Cardiac muscle cell (in vitro differentiated cells and primary cell): ENCODE measurements at places on chromosomes 11 and 22. TPM values are rescaled to one million over a fixed set of nuclear protein-coding genes. Genes with fewer than 3 reads are reported as not detected.
A peak's percentile ranks its signal among the peaks of the same experiment; 100 is the strongest.

DNA sequence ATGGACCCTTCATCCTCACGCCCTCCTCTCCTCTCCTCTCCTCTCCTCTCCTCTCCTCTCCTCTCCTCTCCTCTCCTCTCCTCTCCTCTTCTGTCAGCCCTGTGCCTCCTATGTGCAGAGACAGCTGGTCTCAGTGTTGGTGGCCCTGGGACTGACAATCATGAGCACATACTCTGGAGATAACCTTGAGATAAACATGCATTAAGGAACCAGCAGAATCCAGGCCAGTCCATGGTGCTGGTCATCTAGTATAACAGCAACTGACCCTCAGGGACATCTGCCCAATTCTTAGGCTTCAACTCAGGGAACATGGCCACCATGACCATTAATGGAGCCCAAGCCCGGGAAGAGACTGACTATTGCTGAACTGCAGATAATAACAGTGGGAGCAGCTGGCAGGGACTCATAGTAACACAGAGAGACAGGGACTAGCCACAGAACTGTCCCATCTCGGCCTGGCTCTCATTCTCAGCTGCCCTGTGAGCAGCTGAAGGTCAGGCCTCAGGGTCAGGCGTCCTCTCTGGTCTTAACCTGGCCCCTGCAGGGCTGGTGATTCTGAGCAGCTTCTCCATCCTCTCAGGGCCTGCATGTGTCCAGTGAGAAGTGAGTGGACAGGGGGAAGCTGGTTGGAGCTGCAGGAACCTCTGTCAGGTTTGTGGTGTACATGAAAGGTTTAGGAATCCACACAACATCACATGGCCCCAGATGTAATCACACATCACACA is 45.4 kb downstream of the GGTLC2 start:
- no peaks in the 10 kb centered on the region for H3K4me1 ChIP-seq
- no peak for DNase-seq
- no peak overlapping the region for H3K27ac ChIP-seq
- no peak overlapping the region for H3K4me3 ChIP-seq

DNA sequence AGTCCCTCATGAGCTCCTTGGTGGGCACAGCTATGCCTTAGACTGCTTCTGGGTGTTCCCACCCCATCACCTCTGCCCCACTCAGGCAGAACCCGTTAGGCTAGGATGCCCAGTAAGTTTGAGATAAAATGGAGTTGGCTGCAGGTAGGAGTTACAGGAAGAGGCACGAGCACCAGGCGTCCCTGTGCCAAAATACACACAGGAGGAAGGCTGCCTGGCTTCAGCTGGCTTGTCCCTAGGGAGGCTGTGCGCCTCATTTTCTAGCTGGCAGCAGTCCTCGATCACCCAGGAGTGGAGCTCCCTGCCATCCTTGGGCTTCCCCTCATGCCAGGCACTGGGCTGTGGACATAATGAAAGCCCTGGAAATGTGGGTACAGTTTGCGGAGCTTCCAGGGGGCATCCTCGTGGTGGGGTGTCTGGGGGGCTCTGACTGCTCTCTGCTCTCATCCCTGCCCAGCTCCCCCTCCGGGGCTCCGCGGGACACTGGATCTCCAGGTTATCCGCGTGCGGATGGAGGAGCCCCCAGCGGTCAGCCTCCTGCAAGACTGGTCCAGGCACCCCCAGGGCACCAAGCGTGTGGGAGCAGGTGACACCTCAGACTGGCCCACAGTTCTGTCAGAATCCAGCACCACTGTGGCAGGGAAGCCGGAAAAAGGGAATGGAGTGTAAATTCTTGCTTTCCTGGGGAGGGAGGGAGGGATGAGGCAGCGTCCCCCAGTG is 12.3 kb upstream of the MARK2 start:
- no peak overlapping the region for H3K27ac ChIP-seq
- no peak for DNase-seq
- H3K27me3 ChIP-seq, result no peaks in the 10 kb centered on the region
- H3K4me3 ChIP-seq, result no peak overlapping the region

- H3K4me3 ChIP-seq, result no peak overlapping the region
- peaks cover 12% of the 10 kb centered on the region for H3K4me1 ChIP-seq
- peak overlapping the region; percentile 73 for H3K27ac ChIP-seq
- no peaks in the 10 kb centered on the region for H3K36me3 ChIP-seq
- peak; percentile 95 for DNase-seq
These were observed 83.1 kb downstream of the PTPRJ start for GRCh38 chr11:48063424-48063978.

GRCh38 chr22:20083157-20083890 is 3.3 kb downstream of the DGCR8 start:
- no peak overlapping the region for H3K4me3 ChIP-seq
- peaks cover 26% of the 10 kb centered on the region for H3K36me3 ChIP-seq
- no peak overlapping the region for H3K27ac ChIP-seq
- H3K27me3 ChIP-seq, result no peaks in the 10 kb centered on the region
- no peak for DNase-seq

DNA sequence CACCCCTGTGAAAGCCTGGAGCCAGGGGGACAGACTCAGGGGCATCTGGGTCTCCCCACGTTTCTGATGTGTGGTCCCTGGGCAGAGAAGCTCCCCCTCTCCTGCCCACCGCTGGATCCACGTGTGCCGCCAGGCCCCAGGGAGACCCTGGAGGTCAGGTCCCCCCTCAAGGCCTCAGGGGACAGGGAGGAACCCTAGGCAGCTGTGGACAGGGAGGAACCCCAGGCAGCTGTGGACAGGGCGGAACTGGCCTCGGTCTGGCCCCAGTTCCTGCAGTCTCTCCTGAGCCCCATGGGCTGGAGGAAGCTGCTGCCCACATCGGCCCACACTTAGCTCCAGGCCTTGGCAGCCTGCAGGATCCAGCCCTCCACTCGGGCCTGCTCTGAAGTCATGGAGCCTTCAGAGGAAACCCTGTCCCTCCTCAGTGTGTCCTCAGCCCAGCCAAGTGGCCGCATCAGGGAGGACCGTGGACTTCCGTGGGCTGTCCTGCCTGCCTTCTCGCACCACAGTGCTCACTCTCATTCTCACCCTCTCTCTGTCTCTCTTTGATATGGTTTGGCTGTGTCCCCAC is 127.7 kb downstream of the BRD1 start:
- no peak overlapping the region for H3K27ac ChIP-seq
- no peaks in the 10 kb centered on the region for H3K36me3 ChIP-seq
- H3K27me3 ChIP-seq, result no peaks in the 10 kb centered on the region
- H3K4me3 ChIP-seq, result no peak overlapping the region

GRCh38 chr11:122306831-122307391 is 190.9 kb upstream of the BLID start:
- H3K4me3 ChIP-seq, result no peak overlapping the region
- H3K27me3 ChIP-seq, result no peaks in the 10 kb centered on the region
- DNase-seq, result no peak
- H3K27ac ChIP-seq, result no peak overlapping the region
- no peaks in the 10 kb centered on the region for H3K36me3 ChIP-seq

DNA sequence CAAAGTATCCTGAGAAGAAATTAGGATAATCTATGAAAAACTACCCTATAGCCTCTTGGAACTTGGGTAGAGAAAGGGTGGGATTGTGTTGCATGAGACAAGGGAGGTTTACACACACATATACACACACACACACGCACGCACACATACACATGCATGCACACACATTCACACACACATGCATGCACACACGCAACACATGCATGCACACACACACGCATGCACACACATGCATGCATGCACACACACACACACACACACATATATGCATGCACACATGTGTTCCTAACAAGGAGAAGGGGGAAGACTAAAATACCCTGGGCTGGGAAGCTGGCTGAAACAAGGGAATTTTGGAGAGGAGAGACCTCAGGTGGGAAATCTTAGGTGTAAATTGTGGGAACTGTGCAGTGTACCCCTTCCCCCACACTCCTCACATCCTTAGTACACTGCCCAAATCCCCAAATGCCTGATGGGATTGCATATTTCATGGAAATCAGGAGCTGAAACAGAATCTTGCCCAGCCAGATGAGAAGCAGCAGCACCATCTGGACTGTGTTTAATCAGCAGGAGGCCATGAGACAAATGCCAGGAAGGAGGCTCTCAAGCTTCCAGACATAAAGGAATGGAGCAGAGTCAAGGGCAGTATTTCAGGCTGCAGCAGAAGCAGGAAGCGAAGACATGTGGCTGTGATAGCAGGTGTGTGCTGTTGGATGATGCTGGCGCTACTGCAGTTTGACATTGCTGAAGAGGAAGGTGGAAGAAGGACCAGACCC is 14.6 kb upstream of the POLD3 start:
- no peak overlapping the region for H3K27ac ChIP-seq
- no peak overlapping the region for H3K4me3 ChIP-seq
- DNase-seq, result peak; percentile 21
- no peaks in the 10 kb centered on the region for H3K27me3 ChIP-seq
- peaks cover 3% of the 10 kb centered on the region for H3K4me1 ChIP-seq

DNA sequence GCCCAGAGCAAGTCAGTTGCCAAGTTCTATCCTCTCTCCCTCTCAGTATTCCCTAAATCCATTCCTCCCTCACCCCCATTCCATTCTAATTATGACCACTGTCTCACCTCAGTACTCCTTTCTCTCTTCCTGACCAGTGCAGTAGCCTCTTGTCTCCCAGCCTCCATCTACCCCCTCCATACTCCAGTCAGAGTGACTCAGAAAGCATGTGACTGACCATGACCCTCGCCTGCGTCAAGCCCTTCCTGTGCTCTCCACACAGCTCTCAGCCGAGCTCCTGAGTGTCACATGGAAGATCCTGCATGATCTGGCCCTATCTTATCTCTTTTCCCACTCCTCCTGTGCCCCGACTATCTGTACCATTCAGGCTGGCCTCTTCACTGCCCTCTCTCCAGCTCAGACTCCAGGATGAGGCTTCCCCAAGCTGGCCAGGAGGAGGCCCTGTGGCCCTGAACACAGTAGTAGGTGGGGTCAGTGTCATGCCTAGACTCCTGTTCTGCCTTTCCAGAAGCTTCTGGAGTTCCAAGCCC is 42.6 kb downstream of the NEU3 start:
- H3K27me3 ChIP-seq, result no peaks in the 10 kb centered on the region
- H3K36me3 ChIP-seq, result no peaks in the 10 kb centered on the region
- no peaks in the 10 kb centered on the region for H3K4me1 ChIP-seq
- no peak for DNase-seq
- no peak overlapping the region for H3K4me3 ChIP-seq

- peaks cover 6% of the 10 kb centered on the region for H3K4me1 ChIP-seq
- H3K27me3 ChIP-seq, result no peaks in the 10 kb centered on the region
- peak overlapping the region; percentile 84 for H3K4me3 ChIP-seq
- DNase-seq, result peak; percentile 27
- H3K36me3 ChIP-seq, result peaks cover 12% of the 10 kb centered on the region
These were observed 913 bp downstream of the ZNHIT2 start for GRCh38 chr11:65116370-65117205.

- DNase-seq, result no peak
- no peak overlapping the region for H3K27ac ChIP-seq
- no peaks in the 10 kb centered on the region for H3K27me3 ChIP-seq
- no peaks in the 10 kb centered on the region for H3K36me3 ChIP-seq
These were observed 16.2 kb downstream of the P2RY6 start for GRCh38 chr11:73288192-73288872.

- H3K36me3 ChIP-seq, result no peaks in the 10 kb centered on the region
- DNase-seq, result no peak
- H3K27ac ChIP-seq, result no peak overlapping the region
- no peaks in the 10 kb centered on the region for H3K4me1 ChIP-seq
- H3K27me3 ChIP-seq, result no peaks in the 10 kb centered on the region
These were observed 610.0 kb upstream of the CADM1 start for GRCh38 chr11:116114198-116114651.

DNA sequence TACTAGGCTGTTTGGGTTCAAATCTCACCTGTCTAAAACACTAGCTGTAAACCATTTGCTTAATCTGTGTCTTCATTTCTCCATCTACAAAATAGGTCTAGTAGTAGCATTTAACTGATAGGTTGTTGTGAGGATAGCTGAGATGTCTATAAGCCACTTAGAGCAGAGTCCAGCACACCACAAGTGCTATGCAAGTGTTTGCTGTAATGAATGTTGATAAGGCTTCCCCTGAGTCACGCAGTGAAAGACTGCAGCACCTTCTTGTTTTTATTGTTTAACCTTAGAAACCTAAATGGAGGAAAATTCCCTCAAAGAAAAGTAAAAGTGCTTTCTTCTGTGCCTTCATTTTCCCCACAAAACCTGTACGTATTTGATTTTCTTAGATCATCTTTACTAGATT is 23.1 kb upstream of the LDHA start:
- peak overlapping the region; percentile 2 for H3K27ac ChIP-seq
- peaks cover 10% of the 10 kb centered on the region for H3K36me3 ChIP-seq
- no peaks in the 10 kb centered on the region for H3K4me1 ChIP-seq
- DNase-seq, result peak; percentile 20
- H3K4me3 ChIP-seq, result no peak overlapping the region

- no peak overlapping the region for H3K27ac ChIP-seq
- H3K4me1 ChIP-seq, result no peaks in the 10 kb centered on the region
- H3K27me3 ChIP-seq, result peaks cover 33% of the 10 kb centered on the region
- no peaks in the 10 kb centered on the region for H3K36me3 ChIP-seq
- DNase-seq, result no peak
These were observed 6.5 kb upstream of the DRD2 start for GRCh38 chr11:113481672-113482071.

Gene TSGA10IP
- total RNA-seq, result 1.0 TPM in 1 of 2 replicates, not detected in the other

Gene TEX12
- total RNA-seq, result not detected in 2 replicates

Gene ENTHD1
- total RNA-seq, result not detected in 2 replicates

Gene KREMEN1
- 19.0 and 20.3 TPM in 2 replicates for total RNA-seq

Gene ALDH3B1
- total RNA-seq, result 0.45 and 1.2 TPM in 2 replicates

Gene UBQLNL
- total RNA-seq, result 0.92 and 3.4 TPM in 2 replicates

Gene FOLR2
- not detected in 2 replicates for total RNA-seq

Gene DNAJB13
- 0.24 and 0.28 TPM in 2 replicates for total RNA-seq

Gene B4GALNT4
- 77.4 and 94.4 TPM in 2 replicates for total RNA-seq
